ENCODE measurements at places on chromosomes 6 and 20.

- DNase-seq: peak; percentile 82
Measured at GRCh38 chr20:53866794-53867740, 203.3 kb downstream of the BCAS1 start.

DNA sequence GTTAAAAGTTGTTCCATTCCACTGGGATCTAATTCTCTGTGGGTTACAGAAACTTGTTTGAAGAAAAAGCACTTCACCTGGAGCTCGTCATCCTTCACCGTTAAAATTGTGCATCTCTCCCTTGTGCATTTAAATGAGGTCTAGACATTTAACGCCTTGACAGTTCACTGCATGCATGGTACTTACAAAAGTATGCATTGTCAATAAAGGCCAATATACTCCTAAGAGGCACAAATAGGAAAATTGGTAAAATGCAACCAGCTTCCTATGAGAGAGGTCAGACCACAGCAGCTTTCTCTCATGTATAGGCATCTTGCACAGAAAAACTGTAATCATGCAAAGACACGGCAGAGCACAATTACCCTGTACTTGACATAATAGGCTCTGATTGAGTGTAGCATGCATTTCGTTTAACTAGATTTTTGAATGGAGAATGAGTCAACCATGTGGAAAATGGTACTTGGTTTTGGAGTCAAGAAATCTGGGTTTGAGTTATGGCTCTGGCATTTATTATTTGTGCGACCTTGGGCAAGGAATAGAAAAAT is 378.5 kb downstream of the RFPL4B start:
- DNase-seq: no peak

- DNase-seq: peak; percentile 71
Measured at GRCh38 chr20:58236612-58237317, 8.3 kb upstream of the ANKRD60 start.

DNA sequence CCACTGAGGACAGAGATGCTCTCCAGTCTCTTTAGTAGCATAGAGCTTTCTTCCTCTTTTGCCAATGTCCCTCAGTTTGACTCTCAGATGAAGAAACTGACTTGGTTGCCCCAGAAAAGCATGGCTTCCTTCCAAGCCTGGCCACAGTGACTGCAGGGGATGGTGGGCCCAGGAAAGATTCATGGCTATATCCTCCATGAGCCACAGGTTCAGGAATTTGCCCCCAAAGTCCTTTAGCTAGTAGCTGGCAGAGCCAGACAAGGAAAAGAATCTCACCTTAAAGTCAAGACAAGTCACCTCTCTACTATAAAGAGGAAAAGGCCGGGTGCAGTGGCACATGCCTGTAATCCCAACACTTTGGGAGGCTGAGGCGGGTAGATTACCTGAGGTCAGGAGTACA is 43.4 kb downstream of the TRAM2 start:
- no peak for DNase-seq

GRCh38 chr6:165668951-165669350 is 5.9 kb upstream of the PDE10A start:
- DNase-seq: no peak

DNA sequence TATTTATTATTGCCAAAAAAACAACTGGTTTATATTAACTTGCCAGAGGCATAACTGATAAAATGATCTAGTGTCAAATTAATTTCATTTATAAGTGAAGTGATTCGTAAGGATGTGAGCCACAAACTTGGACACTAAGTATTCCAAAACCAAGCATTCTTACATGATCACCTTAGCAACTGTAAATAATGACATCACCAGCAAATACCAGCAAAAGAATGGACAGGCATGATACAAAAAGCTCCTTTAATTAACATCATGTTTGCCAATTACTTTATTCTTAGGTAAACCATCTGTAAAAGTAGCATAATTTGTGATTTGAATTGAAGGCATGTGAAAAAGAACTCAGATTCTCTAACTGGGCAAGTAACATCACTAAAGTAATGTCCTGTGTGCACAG is 17.2 kb upstream of the FNDC1 start:
- DNase-seq: no peak

GRCh38 chr6:34656378-34657036 is 40.1 kb downstream of the ILRUN start:
- peak; percentile 95 for DNase-seq

- no peak for DNase-seq
Measured at GRCh38 chr6:168420706-168421105, 20.3 kb upstream of the SMOC2 start.

DNA sequence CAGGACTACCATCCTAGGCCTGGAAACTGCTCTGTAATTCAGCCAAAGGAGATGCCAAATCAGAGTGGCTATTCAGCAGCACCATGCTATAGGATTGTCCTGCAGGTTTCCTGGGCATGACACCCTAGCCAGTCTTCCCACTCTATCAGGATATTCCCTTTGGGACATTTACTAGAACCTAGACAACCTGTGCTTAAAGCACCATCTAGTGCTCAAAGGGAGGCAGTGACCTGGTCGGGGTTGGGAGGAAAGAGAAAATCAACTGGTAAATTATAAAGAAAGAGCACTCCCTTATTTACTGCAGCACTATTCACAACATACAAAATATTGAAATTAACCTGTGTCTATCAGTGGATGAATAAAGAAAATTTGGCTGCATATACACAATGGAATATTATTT is 67.2 kb upstream of the SMLR1 start:
- DNase-seq: peak; percentile 14

GRCh38 chr20:33796263-33796906 is 14.8 kb upstream of the CHMP4B start:
- no peak for DNase-seq

DNA sequence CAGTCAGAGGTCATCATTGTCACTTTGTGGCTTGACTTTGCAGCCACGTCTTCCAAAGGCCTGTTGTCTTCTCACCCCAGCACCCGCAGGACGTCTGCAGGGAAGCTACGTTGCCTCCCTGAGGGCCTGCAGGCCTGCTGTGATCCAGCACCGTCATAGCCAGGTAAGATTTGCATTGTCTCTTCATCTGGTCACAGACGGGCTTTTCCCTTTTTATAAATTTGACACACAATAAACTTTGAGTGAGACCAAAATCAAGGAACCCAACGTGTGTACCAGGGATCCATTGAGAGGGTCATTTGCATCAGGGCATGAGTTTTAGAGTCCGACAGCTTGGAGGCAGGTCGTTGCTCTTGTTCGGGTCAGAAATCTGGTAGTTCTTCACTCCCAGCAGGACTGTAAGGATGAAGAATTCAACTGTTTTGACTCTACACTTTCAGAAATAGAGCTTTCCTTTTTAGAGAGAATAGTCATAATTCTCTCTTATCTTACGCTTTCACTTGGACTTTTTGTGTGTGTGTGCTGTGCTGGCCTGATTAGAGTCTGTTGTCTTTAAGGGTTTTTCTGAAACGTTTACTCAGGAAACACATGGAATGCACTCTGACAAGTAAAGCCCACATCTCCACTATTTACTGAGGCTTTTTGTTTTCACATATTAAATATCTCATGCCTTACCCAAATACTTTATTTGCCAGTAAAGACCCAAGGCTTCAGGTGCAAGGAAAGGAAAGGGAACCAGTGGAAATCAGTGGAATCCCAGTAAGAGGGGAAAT is 177.2 kb upstream of the TAB2 start:
- DNase-seq: no peak

GRCh38 chr6:41064841-41065240 is 7.3 kb downstream of the OARD1 start:
- no peak for DNase-seq

Data from MM.1S (cell line).